ENCODE measurements at places on chromosomes 12 and 14.

GRCh38 chr12:131287938-131288764, 334.4 kb downstream of the ADGRD1 start:
- DNase-seq: no peak

DNA sequence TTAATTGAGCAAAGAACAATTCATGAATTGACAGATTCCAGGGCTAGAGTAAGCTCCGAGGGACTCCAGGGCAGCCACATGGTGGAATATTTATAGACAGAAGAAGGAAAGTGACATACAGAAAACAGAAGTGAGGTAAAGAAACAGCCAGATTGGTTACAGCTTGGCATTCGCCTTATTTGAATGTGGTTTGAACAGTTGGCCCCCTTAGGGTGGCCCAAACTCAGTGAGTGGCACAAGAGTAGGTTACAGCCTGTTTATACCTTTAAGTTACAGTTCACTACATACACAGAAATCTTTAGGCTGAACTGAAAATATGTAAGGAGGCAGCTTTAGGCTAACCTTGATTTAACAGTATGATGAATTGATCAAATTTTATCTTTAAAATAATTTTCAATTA, 174.5 kb upstream of the CNOT2 start:
- DNase-seq: no peak

DNA sequence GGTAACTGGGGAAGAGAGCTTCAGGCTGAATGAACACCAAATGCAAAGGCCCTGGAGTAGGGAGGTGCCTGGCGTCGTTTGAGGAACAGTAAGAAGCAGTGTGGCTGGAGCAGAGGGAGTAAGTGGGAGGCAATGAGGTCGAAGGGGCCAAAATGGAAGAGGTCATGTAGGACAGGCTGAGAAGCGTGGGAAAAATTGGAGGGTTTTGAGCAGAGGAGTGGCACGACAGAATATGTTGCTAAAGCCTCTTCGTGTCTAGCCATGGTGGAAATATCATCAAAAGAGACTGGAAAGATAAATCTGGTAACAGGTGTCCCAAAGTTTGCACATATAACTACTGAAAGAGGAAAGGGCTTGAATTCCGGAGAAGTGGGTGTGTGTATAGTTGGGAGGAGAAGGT, 1.9 kb downstream of the TRIM9 start:
- no peak for DNase-seq

GRCh38 chr12:4086481-4086880, 187.1 kb upstream of the CCND2 start:
- no peak for DNase-seq

DNA sequence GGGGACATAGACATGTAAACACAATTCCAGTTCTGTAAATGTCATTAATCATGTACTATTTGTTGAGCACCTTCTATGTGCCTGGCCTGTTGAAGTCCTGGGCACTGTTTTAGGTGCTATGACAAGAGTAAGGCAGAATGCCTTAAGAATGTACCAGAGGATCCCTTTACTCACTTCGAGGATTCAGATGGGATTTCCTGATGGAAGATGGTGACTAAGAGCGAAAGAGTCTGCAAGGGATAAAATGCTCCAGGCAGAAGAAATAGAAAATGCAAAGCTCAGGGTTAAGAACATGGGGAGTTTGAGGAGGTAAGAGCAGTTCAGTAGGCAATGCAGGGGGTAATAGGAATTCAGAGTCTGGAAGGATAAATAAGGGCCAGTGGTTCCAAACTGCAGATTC, 671.3 kb upstream of the TBX3 start:
- no peak for DNase-seq

DNA sequence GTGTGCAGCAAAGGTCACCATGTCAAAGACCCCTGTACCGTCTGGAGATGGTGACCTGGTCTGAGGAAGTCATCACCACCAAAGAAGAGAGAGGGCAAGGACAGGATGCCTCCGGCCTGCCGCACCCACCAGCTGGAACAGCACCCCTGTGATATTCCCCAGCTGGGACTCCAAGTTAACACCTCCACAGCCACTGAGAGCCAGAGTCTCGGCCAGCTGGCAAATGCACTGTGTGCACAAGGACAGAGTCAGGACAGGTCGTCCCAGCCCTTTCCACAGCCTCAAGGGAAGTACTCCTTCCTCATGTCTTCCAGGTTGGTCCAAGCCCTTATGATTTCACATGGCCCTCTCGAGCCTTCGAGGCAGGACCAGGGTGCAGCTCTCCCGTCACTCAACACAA, 19.3 kb upstream of the FKBP4 start:
- DNase-seq: no peak

GRCh38 chr12:89016970-89017778, 335.1 kb downstream of the DUSP6 start:
- DNase-seq: no peak

GRCh38 chr12:27456618-27457017, 10.1 kb downstream of the SMCO2 start:
- DNase-seq: no peak

DNA sequence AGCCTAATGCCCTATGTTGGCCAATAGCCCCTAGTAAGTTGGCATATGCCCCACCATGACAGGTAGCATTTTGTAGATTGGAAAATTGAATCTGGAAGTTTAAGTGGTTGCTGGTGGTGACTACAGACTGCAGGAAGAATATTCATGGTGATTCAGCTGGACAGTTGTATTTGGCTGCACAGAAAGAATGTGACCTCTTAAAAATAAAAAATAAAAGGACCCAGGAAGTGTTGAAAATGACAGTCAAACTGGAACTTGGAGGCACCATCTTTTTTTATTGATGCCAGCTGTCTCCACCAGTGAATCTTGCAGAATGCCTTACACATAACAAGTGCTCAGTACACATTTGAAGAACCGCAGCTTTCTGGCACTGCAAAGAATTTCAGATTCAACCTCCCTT, 73.9 kb downstream of the PRMT8 start:
- DNase-seq: no peak

GRCh38 chr14:49972131-49972671, 79.3 kb downstream of the ARF6 start:
- no peak for DNase-seq

- no peak for DNase-seq
Observed at GRCh38 chr12:68871921-68872320, 61.0 kb downstream of the CPM start.

- no peak for DNase-seq
Observed at GRCh38 chr12:121579190-121579791, 1.5 kb downstream of the KDM2B start.

DNA sequence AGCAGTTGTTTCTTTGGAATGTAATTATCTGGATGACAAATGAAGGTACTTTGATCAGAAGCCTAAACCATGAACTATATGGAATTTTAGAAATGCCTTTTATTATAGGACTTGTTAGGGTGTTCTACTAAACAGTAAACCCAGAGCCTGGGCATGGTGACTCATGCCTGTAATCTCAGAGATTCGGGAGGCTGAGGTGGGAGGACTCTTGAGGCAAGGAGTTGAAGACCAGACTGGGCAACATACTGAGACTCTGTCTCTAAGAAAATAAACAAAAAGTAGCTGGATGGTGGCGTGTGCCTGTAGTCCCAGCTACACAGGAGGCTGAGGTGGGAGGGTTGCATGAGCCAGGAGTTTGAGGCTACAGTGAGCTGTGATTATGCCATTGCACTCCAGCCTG, 23.9 kb downstream of the PALS1 start:
- DNase-seq: no peak

- no peak for DNase-seq
Observed at GRCh38 chr12:131800594-131801135, 27.5 kb upstream of the MMP17 start.

GRCh38 chr12:55996715-55997534, at the start of gene SUOX:
TSS of gene SUOX (plus strand) at chr12:55997276. CDS start at chr12:56002222, 4,946 bp downstream.
- peak; percentile 80 for DNase-seq

DNA sequence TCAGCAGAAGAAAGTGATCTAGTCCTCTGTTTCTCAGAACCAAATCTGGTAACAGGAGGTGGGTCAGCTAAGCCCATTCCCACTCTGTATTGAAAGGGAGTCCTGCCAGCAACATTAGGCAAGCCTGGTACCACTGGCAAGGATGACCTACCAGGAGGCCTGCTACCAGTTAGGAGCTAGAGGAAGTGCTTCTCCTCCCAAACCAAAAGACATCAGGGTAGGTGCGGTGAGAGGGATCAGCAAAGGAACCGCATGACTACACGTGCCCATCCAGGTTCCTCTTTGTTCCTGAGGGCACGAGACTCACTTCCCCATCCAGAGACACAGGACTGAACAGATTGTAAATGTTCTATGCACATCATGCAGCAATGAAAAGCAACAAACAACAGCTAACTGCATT, 2.8 kb downstream of the KLRC4 start:
- DNase-seq: no peak
